ENCODE measurements at places on chromosomes 3 and 15.

DNA sequence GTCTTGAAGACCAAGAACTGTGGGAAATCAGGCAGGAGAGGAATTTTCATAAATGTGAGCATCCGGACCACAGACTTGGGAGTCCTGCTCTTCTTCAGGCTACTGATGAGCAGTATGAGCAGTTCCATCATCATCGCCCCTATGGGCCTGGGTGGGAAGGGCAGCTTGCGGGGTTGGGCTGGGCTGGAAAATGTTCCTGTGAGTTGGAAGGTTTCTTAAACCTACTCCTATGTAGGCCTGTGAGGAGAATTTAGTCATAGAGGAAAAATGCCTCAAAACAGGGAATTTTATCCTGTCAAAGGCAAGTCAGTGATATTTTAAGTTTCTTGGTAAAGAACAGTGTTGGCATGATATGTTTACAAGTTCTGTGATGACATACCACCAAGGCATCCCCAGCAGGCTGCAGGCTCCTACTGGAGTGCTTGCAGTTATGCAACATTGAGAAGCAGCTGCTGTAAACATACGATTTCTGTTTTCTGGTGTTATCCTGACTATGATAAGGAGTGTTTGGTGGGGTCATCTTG, 10.3 kb downstream of the MASP1 start:
- DNase-seq = no peak

- no peak for DNase-seq
Measured at GRCh38 chr15:63065262-63066221, 23.0 kb downstream of the TPM1 start.

GRCh38 chr3:20108869-20109268, 68.6 kb downstream of the KAT2B start:
- no peak for DNase-seq

DNA sequence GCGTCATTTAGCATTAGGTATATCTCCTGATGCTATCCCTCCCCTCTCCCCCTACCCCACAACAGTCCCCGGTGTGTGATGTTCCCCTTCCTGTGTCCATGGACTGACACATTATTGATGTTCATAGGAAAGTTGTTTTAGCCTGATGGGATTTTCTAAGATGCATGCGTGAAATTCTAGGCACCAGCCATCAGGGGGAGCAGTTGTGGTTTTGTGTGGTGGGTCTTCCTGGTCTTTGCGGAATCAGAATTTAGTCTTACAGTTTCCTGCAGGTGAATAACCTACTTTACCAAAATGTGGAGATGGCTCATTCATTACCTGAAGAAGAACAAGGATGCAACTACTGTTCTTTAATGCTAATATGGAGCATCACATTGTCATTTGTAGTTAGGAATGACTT, 455.0 kb upstream of the THBS1 start:
- DNase-seq = no peak

DNA sequence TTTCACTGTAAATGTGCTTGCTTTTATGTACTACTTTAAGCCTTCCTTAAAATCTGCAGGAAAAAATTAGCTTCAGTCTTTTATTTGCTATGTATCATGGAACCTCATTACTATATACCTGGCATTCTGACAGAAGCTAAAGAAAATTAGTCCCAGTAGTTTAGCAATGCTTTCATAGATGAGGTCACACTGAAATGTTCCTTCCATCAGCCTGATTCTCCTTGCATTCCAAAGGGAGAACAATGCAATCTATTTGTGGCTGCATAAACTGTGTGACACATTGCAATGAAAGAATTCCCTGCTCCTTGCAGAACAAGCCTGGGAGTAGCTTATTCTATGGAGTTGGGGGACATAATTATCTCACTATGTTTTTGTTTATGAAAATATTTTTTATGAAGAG, 691.5 kb upstream of the ARPP21 start:
- no peak for DNase-seq

DNA sequence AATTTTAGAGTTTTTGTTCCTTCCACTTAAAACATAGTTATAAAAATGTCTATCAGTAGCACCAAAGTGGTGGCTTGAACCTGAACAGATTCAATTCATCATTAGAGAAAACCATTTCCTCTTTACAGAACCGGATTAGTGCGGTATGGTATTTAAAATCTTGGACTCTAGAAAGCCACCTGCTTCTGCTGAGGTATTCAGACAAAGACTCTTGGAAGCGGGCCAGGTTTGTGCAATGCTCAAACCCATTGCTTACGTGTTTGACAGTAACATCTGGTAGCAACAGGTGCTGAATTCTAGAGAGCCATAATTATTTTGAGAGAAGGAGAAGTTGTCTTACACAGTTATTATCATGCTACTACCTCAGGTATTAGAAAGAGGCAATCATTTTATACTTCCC, 290.5 kb downstream of the NAALADL2 start:
- no peak for DNase-seq
